ENCODE measurements at places on chromosomes 5 and 9. TPM values are rescaled to one million over a fixed set of nuclear protein-coding genes. Genes with fewer than 3 reads are reported as not detected.

Gene ADGRD2
- not detected for total RNA-seq

DNA sequence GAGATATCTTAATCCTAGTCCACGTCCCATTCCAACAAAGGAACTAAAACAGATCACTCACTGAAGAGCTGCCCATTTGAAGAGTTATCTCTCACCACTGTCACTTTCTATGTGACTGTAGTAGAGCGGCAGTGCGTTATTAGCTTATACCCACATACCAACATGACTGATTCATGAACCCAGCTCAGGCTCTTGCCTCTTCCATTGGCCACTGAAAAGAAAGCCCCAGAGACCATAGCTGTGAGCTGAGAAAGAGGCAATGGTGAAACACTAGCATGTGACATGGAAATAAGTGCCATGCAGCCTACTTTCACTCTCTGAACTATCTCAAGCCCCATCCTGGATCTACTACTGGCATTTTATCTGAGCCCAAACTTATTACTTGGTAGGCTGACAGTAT lies 151.7 kb upstream of the MOCS2 start:
- no peak for DNase-seq

Gene NR2F1-AS1
- 3.2 TPM for total RNA-seq

DNA sequence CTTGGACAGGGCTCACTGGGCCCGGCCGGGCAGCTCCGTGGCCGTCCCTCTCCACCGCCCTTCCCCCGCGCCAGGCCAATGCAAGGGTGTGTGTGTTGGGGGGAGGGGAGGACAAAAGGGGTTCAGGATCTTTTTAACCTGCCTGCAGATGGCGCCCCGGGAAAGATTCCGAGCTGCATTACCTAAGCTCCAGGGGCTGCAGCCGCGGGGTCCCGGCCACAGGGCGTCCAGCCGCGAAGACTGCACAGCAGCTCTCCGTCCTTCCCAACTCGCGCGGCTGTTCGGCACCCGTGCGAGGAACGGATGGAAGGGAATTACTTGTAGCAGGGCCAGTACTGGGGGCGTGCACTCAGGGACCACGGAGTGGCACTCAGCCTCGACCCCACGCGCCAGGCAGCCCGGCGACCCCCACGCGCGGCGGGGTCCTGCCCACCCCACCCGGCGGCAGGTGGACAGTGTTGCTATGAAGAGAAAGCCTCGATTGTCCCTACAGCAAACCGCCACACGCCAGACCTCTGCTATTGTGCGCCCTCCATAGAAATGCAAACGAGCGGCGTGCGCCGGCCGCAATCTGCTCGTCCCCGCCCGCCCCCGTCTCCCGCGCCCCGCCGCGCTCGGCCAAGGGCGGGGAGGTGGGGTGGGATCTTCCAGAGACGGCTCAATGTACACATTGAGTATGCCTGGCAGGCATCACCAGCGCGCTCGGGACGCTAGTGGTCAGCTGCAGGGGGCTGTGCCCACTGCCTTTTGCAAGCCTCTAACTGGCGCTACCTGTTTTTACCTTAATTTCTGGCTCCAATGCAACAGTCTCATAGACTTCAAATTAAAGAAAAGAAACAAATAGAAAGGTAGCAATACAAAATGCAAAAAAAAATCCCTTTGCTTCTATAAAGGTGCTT lies 796 bp upstream of the GADD45G start:
- peak; percentile 83 for DNase-seq

GRCh38 chr5:95701074-95701473 lies 18.3 kb upstream of the SPATA9 start:
- DNase-seq, result no peak

DNA sequence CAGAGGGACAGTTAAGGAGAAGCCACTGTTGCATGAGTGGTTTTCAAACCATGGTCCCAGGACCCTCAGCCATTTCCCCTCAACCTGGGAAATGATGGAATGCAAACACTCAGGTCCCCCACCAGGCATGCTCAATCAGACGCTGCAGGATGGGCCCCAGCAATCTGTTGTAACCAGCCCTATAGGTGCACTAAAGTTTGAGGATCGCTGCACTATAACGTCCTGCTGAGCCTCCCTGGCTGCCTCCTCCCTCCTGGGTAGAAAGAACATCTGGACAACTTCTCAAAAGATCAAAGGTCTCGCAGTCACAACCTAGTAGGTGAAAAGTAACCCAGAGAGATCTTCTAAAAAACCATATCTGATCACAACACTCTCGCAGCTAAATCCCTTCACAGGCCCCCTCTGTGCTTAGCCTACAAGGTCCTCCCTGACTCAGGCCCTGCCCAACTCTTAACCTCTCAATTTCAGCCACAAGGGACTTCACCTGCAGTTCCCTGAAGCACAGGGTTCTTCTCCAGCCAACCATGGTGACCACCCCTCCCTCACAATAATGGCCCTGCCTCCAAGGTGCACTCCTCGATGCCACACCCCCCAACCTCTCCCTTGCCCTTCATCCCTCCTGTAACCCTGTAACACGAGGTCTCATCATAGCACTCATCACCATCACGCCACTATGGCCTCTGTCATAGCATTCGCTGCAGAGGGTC lies 3.5 kb downstream of the SHB start:
- no peak for DNase-seq

Gene SLC1A1
- 32.0 TPM for total RNA-seq

DNA sequence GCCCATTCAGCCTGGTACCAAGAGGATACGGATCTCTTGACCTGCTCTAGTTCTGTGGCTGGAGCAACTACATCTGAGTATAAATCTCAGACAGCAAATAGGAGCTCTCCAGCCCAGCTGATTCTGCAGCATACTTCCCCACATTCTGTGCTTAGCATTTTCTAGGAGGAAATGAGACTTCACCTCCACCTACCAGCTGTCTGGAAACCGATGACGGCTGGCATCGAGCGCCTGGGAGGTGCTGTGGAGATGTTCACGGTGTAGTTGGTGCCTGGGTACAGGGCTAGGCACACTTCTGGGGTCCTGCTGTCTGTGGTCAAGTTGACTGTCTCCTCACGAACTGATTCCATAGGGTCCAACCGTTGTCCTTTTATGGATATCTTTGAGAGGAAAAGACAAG lies 63.6 kb downstream of the SUSD1 start:
- no peak for DNase-seq

Gene FOXD4L4
- total RNA-seq, result not detected

- DNase-seq, result peak; percentile 61
These were observed 21.6 kb downstream of the SH3GLB2 start for GRCh38 chr9:129006328-129007034.

All from left colon (tissue), 2 donors.